ENCODE measurements at places on chromosomes 5 and 9.

GRCh38 chr5:158375531-158375930 lies 516.6 kb upstream of the CLINT1 start:
- no peak for DNase-seq

GRCh38 chr5:170112876-170113521 lies 7.3 kb downstream of the FOXI1 start:
- DNase-seq = no peak

DNA sequence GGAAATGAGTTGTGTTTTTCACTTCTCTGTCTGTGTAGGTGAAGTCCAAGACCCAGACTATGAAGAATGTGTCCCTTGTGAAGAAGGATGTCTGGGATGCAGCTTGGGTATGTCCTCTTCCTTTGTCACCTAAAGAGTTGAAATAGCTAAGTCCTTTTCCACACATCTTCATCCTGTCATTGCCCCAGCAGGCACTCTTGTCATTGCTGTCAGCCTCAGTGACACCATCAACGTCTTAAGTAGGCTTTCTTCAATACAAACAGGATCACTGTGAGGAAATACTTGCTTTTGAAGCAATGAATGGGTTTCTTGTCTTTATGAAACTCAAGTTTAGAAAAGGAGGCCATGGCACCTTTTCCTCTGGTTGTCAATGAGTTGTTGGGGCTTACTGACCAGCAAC lies 153.6 kb downstream of the RFK start:
- no peak for DNase-seq

DNA sequence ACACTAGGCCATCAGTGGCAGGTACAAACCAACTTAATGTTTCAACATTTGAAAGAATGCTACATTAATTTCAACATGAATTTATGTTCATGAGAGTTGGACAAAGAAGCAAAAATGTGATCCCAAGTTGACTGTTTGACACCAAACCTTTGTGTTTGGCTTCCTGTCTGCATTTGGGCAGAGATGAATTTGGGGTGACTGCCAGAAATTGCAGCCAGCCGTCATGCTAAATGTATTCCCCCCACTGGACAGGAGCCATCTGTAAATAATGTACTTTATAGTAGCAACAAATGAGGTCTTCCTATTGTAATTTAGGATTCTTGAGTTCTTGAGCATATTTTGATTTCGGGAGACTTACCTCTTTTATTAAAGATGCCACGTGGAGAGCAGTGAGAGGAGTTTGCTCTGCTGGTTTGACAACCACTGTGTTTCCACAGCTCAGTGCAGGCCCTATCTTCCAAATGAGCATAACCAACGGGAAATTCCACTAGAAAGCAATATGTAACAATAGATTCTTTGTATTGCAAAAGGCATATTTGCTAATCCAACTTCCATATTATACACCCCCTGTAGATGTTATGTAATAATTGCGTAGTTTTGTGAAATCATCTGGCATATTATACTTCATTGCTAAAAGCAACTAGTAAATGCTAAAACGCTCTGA lies 27.6 kb downstream of the ALDH1A1 start:
- peak; percentile 15 for DNase-seq

DNA sequence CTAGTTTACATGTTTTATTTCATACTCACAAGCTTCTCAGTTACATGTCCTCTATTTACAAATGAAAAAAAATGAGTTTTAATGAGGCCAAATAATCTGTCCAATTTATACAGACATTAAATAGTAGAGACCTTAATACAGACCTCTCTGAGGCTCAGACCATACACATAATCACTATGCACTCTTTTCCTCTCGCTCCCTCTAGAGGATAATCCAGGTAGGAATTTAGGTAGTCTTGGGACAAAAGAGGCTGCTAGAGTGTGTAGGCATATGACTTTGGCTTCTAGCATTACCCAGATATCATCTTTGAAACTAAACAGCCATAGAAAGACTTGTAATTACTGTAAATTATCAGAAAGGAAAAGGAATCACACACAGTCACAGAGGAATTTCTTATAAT lies 444.7 kb downstream of the HINT1 start:
- DNase-seq = peak; percentile 55

GRCh38 chr5:170597109-170597751 lies 93.4 kb downstream of the KCNIP1 start:
- no peak for DNase-seq

DNA sequence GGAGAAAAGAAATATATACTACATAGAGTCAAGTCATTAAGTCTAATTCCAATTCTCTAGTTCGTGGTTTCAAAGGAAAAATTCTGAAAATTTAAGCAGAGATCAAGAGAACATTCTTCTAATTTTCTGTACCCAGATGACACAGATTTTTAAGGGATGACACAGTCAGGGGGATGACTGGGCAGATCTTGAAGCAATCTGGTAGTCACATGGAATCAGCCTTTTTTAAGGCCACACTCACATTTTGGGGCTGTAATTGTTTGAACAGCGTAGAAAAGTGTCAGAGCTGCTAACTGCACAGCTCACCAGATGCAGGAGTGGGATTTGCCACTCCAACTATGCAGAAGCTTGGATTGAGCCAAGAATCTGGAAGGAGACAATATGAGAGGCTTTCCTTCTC lies 20.4 kb downstream of the PDE4D start:
- DNase-seq = peak; percentile 20

DNA sequence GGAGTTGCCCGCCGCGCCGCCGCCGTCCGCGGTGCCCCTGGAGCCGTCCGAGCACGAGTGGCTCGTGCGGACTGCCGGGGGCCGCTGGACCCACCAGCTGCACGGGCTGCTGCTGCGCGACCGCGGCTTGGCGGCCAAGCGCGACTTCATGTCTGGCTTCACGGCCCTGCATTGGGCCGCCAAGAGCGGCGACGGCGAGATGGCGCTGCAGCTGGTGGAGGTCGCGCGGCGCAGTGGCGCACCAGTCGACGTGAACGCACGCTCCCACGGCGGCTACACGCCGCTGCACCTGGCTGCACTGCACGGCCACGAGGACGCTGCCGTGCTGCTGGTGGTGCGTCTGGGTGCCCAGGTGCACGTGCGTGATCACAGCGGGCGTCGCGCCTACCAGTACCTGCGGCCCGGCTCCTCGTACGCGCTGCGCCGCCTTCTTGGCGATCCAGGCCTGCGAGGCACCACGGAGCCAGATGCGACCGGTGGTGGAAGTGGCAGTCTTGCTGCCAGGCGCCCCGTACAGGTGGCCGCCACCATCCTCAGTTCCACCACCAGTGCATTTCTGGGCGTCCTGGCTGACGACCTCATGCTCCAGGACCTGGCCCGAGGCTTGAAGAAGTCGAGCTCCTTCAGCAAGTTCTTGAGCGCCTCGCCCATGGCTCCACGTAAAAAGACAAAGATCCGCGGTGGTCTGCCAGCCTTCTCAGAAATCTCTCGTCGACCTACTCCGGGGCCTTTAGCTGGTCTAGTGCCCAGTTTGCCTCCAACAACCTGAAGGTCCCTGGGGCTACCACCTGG lies 1.6 kb downstream of the SOWAHA start:
- DNase-seq = no peak

DNA sequence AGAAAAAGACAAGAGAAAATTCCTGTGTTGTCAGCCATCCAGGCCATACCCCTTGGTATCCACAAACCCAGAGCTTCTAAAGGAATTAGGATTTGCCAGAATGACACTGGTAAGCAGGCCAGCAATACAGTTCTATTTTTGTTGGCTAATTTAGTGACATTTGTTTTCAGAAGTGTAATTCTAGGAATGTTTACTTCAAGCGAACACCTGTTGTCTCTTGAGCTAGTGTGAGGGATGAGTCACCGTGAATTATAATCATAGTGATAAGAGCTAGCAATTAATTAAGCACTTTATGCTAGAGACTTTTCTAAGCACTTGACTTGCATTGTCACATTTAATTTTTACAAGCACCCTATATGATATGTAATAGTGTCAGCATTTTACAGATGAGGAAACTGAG lies 99.2 kb downstream of the PRKACG start:
- no peak for DNase-seq

DNA sequence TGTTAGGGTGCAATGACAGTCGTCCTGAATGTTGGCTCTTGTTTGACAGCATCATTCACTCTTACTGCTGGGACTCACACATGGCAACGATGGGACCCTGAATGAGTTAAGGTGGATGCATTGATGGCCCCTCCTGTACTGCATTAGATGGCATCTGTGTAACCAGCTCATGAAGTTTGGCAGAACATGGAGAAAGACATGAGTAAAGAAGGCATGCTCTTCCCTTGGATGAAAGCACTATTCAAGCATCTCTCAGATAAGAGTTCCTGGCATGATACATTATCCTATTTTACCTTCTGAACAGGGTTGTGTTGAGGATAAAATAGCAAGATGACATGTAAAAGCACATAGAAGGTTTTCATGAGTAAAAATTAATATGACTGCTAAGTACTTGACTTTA lies 142.2 kb upstream of the GAS1 start:
- DNase-seq = no peak

DNA sequence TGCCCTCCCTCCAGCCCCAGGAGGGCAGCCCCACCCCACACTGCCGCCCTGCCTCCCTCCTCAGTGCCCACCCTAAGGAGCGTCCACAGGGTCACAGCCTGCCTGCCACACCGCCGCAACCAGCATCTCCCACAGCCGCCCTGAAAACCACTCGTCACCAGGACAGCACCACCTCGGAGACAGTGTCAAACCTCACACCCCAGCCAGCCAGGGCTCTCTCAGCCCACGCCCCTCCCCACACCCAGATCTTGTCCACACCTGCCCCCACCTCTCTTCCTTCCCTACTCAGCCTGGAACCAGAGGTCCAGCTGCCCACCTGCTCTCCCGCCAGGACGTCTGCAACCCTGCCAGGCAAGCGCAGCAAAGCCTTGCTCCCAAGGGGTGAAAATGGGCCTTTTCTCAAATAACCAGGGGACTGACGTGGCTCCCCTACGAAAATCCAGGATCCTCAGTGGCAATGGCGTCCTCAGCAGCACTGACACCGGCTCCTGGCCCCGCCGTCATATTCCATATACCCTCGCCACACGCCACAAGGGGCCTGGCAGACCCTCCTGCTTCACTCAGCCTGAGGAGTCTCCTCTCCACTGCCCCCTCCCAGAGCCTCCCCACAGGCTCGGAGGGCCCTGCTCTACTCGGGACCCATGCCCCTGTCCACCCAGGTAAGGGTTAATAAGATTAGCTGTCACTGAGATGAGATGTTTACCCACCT lies 71.0 kb upstream of the ADAMTS2 start:
- no peak for DNase-seq

DNA sequence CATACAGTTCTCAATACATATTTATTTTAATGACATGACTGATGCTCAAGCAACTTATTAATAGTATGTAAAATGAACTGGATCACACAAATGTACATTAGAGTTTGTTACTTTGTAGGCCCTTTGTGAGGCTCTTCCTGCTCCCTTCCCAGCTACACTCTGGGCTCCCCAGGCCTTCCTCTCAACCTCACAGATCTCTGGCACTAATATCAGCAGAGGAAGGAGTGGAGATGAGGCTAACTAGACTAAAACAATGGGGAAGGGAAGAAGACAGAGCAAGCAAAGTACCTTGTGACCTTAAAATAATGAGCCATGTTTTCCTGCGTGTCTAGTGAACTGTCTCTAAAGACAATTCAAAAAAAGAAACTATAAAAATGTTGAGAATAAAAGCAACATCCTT lies 30.3 kb upstream of the TEK start:
- no peak for DNase-seq

- peak; percentile 12 for DNase-seq
Observed at GRCh38 chr9:27468462-27469110, 55.5 kb upstream of the IFNK start.

GRCh38 chr5:76326577-76327302 lies 76.3 kb upstream of the IQGAP2 start:
- no peak for DNase-seq

GRCh38 chr5:43245724-43246385 lies 53.8 kb downstream of the NIM1K start:
- no peak for DNase-seq

Measured in astrocyte of the cerebellum (primary cell).